ENCODE measurements at places on chromosomes 5 and 9. TPM values are rescaled to one million over a fixed set of nuclear protein-coding genes. Genes with fewer than 3 reads are reported as not detected.

MED7 gene
- polyA plus RNA-seq: 11.9 TPM

TAS2R1 gene
- not detected for polyA plus RNA-seq

LECT2 gene
- not detected for polyA plus RNA-seq

CCDC187 gene
- polyA plus RNA-seq: not detected

PCDHAC2 gene
- polyA plus RNA-seq: not detected

NXNL2 gene
- not detected for polyA plus RNA-seq

CDC26 gene
- 6.4 TPM for polyA plus RNA-seq

PRELID1 gene
- polyA plus RNA-seq: 490 TPM

PDE6A gene
- polyA plus RNA-seq: not detected

Data from CD14-positive monocyte (primary cell).